ENCODE measurements at places on chromosomes 5 and 9.

GRCh38 chr5:5649641-5650040 is 227.2 kb downstream of the ICE1 start:
- DNase-seq: no peak

DNA sequence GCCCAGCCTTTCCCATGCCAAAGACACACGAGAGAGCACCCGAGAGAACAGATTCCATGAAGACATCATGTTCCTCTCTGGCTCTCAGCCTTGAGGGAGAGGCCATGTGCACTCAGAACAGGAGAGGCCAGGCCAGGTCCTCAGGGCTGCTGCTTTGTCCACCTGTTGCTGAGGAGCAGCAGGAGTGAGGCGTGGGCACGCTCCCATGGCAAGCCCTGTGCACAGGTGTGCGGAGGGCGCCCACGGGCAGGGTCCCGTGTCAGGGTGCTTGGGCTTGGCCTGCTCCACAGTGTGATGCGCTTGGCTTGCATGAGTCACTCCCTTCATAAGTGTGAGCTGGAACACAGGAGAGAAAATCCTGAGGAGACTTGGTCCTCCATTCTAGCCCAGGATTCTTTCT is 27.4 kb downstream of the ZNF354A start:
- DNase-seq: no peak

DNA sequence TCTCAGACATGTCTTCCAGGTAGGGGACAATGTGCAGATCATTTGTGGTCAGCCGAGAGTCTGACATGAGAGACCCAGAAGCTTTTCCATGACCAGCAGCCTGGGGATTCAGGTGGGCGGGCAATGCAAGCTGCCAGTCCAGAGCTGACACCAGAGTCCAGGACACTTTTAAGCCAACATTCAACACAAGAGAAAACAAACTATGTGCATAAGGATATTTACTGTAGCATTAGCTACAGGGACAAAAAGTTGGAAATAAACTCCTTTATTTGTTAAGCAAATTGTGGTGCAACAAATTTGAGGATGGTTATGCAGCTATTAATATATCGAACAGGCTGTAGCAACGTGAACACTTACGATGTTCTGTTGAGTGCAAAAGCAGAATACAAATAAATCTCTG is 9.9 kb upstream of the RNF130 start:
- DNase-seq: no peak

GRCh38 chr5:86565197-86565789 is 52.4 kb upstream of the COX7C start:
- no peak for DNase-seq

DNA sequence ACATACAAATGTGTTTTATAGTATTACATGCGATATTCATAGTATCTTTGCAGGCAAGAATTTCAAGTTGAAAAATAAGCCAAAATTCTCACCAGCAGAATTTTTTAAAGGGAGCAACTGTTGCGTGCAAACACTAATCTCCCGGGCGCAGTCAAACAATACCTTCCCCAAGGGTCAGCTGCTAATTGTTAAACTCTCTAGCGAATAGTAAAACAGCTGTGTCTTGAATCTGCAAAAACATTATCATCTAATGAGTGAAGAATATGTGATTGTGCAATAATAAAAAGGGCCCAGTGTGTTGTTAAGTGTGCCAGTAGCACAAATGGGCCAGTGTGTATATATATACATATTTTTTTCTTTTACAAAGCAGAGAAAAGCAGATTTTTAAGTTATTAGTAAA is 131.4 kb downstream of the CCDC192 start:
- DNase-seq: no peak

- DNase-seq: no peak
Observed at GRCh38 chr5:172727551-172727950, 43.4 kb downstream of the DUSP1 start.
